ENCODE measurements at places on chromosomes 5 and 9.

- no peak for DNase-seq
Measured at GRCh38 chr5:14870337-14871213, 1.0 kb downstream of the ANKH start.

DNA sequence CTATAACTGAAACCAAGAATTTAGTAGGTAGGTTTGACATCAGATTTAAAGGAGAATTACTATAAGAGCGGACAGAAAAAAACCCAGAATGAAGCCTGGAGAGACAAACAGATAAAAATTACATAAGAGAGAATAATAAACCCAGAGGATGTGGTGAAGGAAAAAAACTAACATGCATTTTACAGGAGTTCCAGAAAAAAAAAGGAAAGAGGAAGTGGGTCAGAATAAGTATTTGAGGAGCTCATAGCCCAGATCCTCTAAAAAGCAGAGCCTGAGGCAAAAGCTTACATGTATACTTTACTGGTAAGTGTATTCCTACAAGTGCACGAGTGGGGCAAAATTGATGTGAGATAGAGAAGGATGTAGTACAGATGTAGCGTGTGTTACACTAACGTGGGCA, 43.1 kb upstream of the NAA35 start:
- no peak for DNase-seq

GRCh38 chr5:10257870-10258269, 7.8 kb downstream of the CCT5 start:
- no peak for DNase-seq

GRCh38 chr9:21056931-21057330, 20.8 kb downstream of the IFNB1 start:
- no peak for DNase-seq

DNA sequence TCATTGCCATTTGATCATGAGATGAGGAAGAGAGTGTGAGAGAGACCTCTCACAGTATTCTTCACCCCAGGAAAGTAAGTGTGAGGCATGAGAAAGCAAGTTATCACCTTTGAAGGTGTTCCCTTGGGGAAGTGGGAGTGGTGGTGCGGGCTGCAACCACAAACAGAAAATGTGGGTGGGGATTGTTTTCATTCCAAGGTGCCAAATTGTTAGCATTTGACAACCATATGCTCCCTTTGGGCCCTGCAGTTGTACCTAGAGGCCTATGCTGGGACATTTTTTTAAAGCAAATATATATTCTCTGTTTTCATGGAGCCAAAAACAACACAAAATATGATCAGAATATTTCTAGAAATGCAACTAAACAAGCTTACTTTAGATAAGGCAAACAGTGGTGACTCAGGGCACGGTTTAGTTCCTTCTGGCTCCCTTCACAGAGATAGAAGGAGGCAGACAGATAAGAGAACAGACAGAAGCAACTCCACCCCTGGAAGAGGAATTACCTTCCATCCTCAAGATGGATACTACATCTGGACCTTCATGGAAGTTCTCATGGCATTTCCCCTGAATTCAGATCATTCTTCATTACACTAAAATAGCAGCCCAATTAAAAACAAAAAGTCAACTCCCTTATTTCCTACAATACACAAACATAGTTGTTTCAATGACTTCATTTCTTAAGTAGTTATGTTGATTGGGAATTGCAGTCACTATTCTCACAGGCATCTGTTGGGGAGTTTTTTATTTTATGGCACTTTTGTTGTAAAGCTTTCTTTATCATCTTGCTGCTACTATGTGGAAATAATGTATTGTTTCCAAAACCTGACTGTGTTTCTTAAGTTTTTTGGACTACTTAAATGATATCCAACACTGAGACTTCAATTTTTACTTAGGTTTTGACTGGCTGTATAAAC, 416.6 kb downstream of the PLK2 start:
- DNase-seq: no peak

DNA sequence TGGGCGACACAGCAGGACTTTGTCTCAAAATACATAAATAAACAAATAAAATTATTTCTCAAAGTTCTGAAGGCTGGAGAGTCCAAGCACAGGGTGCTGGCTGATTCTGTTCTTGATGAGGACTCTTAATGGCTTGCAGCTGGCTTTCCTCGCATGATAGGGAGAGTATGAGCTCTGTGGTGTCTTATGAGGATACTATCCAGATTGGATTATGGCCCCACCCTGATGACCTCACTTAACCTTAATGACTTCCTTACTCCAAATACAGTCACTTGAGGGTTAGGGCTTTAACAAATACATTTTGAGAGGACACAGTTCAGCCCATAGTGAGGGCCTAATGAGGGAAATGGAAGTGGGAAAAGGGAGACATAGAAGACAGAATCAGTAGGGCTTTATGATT, 87.7 kb downstream of the FOCAD start:
- no peak for DNase-seq

DNA sequence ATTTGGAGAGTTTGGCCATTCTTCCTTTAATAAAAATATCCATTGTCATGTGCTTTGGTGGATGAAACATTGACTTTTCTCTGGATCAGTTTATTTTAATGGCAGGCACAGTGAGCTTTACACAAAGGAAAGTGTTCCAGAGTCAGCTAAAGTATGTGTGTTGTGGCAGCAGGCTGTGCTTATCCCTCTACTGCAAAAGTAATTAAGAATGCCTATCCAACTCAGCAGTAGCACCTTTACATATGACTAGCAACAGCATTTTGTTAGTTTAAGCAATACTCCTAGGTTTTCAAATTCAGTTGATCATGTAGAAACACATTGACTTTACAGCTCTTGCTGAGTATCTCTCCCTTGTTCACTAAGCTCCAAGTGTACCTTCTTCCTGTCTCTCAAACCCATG, 730.5 kb upstream of the RGMB start:
- DNase-seq: no peak

- no peak for DNase-seq
Measured at GRCh38 chr9:105413525-105413924, 34.3 kb upstream of the FSD1L start.

DNA sequence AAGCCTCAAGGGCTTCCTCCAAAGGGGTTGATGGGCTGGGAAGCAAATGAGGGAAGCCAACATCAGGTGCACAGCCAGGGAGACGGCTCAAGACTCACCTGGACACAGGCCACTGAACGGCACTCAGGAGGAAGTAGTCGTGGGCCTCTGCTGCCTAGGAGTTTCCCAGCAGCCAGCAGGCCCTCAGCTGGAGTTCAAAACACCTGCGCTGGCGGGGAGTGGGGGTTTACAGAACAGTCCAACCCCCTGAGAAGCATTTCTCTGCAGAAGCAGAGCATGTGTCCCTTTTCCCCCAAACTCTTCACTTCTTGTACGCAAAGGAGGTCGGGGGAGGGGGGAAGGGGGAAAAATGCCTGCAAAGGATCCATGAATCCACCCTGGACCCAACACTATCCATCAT, 2.3 kb downstream of the WHRN start:
- no peak for DNase-seq

GRCh38 chr5:9850456-9850855, 220.3 kb upstream of the TAS2R1 start:
- no peak for DNase-seq

GRCh38 chr5:54440456-54440893, 15.0 kb upstream of the HSPB3 start:
- no peak for DNase-seq

- DNase-seq: no peak
Measured at GRCh38 chr5:68285075-68285840, 69.7 kb downstream of the PIK3R1 start.

DNA sequence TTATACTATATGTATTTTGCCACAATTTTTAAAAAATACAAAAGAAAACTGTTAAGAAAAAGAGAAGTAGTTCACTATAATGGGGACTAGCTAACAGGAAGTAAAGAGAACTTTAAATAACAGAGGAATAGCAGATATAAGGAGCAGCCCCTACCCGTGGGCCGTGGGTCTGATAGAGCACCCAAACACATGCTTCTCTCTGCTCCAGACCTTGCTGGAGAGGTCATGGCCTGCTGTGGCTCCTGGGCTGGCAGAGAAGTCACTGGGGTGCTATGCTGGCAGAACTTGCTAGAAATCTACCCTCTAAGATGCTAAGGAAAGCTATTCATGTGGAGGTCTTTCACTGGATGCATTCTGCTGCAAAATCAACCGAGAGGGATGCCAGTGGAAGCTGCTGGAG, 10.0 kb upstream of the TNFAIP8 start:
- no peak for DNase-seq

DNA sequence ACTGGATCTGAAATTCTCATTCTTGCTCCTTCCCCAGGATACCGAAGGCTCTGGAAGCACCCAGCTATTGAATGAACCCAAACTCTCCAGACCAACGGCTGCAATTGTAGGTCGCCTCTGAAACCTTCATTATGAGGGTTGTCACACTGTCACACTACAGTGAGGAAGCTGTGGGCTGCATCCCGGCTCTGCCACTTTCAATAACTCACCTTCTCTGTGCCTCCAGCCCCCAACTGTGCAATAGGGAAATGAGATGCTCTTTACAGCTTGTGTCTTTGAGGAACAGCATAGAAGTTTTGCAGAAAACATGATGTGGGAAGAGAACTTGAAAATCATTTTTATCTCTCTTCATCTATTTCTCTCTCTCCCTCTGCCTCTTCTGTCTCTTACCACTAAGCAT, 69.6 kb upstream of the TGFBR1 start:
- DNase-seq: no peak

DNA sequence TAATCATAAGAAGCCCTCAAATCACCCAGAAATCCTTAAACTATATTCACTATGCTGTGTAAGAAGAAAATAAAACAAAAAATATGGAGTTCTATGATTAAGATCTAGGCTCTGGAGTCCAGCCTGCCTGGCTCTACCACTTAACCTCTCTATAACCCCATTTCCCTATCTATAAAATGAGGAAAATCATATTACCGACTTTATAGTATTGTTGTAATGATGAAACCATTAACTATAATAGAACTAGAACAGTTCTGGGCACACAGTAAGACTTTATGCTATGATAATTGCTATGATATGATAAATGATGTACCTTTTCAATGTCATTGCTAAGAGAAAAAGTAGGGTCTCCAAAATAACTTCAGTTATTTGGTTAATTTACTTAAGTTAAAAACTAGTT, 40.3 kb downstream of the MPDZ start:
- DNase-seq: no peak

GRCh38 chr5:122385808-122386207, 73.8 kb downstream of the SNCAIP start:
- DNase-seq: no peak

- DNase-seq: no peak
Measured at GRCh38 chr5:16671208-16671607, 54.4 kb upstream of the RETREG1 start.

- DNase-seq: no peak
Measured at GRCh38 chr5:75051217-75051751, 1.1 kb downstream of the GCNT4 start.

DNA sequence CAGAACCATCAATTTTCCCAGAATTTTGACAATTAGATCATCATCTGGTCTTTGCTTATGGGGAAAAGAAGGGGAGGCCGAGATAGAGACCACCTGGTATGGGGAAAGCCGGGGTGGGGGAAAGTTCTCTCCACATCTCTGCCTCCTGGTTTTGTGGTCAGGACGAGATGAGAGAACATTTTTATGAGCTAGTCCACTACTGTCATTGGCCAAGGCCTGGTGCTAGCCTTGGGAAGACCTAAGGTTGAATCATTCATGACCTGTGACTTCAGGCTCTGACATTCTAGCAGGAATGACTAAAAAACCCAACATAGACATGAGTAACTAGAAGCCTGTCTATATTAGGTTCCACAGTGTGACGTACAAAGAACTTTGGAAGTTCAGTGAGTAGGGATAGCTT, 135.2 kb downstream of the PTTG1 start:
- no peak for DNase-seq

GRCh38 chr5:77305956-77306355, 95.5 kb downstream of the PDE8B start:
- no peak for DNase-seq

GRCh38 chr5:158609333-158610050, 490.2 kb downstream of the EBF1 start:
- no peak for DNase-seq

- no peak for DNase-seq
Measured at GRCh38 chr9:9753266-9753665, 859.5 kb downstream of the PTPRD start.

- no peak for DNase-seq
Measured at GRCh38 chr5:140214831-140215230, 39.8 kb downstream of the CYSTM1 start.

DNA sequence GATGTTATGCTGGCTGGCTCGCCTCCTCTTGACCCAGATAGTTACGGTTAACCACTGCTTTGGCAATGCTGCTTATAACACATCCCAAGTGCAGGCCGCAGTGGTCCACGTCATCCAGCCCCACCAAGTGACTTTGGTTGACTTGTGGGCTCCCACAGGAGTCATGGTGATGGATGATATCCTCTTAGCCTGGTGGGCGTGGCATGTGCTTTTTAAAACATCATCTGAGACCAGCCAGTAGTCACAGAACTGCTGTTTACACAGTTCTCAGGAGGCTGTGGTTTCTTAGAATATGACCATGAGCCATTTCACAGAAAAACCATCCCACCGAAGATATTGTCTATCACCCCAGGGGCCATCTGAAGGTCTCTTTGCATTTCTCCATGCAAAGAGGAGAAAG, 216.9 kb downstream of the SH3GL2 start:
- no peak for DNase-seq

GRCh38 chr5:108387758-108388157, 5.9 kb upstream of the FBXL17 start:
- DNase-seq: no peak

- DNase-seq: no peak
Measured at GRCh38 chr9:86645303-86645702, 291.1 kb upstream of the TUT7 start.

DNA sequence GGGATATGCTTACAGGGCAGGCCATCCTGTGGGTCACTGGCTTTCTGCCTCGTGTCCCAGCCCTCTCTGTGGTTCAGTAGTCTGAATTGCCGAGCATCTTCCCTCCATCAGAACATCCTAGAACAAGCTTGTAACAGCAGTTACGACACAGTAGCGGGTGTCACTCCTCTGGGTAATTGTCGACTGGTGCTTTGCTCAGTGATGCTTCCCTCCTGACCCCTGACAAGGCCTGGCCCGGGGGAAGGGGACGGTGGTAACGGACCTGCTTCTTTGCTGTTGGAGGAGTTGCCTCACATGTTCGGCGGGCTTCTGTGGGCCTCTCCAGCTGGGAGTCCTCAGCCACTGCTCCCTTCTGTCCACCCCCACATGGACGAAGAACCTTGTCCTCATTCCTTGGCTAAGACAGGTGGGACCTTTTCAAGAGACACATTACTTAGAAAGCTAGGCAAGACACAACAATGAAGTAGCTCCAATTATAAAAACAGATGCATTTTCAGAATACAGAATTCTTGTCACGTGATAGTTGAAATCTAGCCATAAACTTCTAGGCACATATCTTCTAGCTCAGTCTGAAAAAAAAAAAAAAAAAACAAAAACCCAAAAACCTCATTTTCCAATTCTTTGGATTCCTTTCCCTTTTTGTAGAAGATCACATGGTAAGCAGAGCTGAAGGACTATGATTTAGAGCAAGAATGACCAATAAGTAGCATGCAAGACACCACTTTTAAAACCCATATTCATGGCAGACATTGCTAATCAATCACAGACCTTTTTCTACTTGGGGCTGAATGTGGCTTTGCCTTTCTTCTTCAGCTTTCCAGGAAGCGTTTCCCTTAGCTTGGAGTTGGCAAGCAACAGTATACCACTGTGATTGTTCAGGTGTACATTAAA, 25.0 kb downstream of the HMCN2 start:
- no peak for DNase-seq

GRCh38 chr9:75906531-75906930, 16.1 kb downstream of the PCSK5 start:
- DNase-seq: no peak

- no peak for DNase-seq
Measured at GRCh38 chr9:70987986-70988385, 133.4 kb downstream of the TRPM3 start.

Data from activated CD8-positive, alpha-beta memory T cell treated with anti-CD3 and anti-CD28 coated beads for 1 hour (primary cell).